ENCODE measurements at places on chromosomes 4 and X.

DNA sequence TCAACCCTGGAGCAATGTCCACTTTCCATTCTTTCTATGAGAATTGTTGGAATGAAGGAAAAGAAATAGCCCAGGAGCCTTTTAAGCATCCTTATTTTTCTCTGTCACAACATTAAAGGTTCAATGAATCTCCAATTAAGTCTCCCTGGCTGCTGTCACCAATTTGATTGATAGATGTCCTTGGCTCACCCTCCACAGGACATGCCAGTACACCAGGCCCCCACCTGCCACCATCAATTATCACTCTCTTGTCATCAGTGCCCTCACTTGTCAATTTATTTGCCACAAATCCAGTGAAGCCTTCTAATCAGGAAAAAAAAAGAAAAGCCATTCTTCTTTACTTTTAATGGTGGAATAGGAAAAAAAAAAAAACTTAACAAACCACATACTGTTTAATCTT, 453.6 kb downstream of the CENPC start:
- no peak for DNase-seq

DNA sequence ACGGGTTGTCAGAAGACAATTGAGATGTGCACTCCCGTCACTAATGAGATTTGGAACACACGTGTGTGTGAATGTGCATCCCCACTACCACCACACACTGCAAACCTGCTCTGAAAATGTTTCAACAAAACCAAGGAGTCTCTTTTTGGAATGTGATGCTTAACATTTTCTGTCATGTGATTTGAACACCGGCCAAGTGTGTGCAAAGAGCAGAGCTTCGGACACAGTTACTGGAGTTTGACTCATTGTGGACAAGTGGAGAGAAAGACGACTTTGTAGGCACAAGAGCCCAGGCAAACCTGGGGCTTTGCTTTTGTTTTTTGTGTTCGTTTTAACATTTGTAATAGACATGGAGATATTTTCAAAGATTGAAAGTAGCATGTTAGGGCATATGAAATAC, 49.2 kb downstream of the CCKAR start:
- no peak for DNase-seq

GRCh38 chr4:17809667-17810066, 890 bp downstream of the DCAF16 start:
- no peak for DNase-seq

DNA sequence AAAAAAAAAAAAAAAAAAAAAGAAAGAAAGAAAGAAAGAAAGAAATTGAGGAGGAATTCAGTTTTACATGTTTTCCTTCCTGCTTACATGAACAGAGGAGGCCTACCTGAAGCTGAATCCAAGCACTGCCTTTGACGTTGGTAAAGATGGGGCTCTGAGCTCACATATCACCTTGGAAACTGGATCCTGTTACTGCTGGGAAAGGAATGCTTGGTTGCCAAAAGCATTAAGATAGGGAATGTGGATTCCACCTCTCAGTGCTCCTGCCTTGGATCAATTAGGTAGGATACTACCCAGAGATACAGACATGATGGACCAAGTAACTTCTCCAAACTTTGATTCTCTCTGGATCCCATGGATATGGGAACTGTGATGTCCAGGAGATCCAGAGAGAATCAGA, 50.6 kb downstream of the NHS start:
- no peak for DNase-seq

- DNase-seq = no peak
Measured at GRCh38 chr4:88742561-88742960, 44.9 kb upstream of the NAP1L5 start.

- no peak for DNase-seq
Measured at GRCh38 chr4:106585915-106586349, 217.4 kb upstream of the GIMD1 start.
